ENCODE measurements at places on chromosomes 11 and 22.

- no peak for DNase-seq
Observed at GRCh38 chr11:8333376-8333775, 69.7 kb upstream of the LMO1 start.

DNA sequence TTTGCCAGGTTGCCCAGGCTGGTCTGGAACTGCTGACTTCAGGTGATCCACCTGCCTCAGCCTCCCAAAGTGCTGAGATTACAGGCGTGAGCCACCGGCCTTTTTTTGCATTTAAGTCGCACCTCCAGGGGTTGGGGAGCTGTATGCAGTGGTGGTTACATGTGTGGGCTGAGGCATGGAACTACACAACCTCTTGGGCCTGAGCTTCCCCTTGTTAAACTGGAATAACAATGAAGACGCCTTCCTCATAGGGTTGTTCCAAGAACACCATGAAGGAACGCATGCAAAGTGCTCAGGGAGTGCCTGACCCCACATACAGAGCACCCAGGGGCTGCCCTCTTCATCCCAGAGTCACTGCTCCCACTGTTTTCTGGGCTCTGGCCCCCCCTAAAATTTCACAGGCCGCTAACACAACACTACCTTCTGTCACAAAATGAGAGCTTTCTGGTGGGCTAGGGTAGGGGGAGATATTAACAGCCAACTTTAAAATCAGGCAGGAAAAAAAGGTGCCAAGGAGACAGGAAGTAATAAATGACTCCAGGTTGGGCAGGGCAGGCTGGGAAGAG, 1.3 kb upstream of the FAM118A start:
- DNase-seq: no peak

DNA sequence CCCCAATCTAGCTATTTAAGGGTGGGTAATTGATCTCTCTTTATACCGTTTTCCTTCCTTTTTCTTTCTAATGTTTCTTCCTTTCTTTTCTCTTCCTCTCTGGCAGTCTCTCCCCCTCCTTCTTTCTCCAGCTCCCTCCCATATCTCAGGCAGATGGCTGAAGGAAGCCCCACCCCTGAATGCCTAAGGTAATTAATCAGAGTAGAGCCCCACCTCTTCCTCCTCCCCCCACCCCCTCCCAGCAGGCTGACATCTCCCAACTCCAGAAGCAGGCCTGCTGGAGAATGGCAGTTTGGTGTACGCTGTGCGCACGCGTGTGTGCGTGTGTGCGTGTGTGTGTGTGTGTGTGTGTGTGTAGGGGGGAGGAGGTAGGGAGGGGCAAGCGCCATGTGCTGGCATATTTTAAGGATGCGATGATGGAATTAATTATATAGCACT, 122.6 kb downstream of the APOL5 start:
- DNase-seq: peak; percentile 90

DNA sequence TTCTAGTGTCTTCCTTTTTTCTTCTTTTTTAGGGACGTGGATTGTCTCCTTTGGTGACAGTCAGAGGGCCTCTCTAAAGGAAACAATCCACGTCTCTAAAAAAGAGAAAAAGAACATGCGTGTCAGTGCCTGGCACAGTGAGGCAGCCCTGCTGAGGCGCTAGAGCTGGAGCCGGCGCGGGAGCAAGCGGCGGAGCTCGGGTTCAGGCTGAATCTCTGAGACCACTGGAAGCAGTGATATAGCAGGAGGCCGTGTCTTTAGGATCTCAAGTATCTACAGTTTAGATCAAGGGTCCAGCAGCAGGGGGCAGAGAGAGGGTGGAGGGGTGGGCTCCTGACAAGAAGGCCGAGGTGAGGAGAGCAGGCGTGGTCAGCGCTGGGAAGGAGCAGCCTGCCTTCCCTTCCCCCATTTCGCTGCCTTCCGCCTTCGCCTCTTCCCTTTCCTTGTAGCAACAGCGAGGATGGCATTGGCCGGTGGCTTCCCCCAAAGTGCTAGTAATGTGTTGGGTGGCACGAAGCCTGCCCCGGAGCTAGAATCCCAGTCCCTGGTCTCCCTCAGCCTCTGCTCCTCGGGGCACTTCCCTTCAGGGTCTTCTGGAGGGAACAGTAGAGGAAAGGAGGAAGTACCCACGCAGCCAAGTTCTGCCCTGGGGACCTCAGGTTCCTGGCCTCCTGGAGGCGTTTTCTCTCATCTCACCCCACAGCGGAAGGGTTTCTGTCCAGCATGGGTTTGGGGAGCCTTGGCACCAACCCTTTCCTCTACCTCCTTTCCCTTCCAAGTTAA, 28.2 kb upstream of the RAB1B start:
- DNase-seq: no peak

DNA sequence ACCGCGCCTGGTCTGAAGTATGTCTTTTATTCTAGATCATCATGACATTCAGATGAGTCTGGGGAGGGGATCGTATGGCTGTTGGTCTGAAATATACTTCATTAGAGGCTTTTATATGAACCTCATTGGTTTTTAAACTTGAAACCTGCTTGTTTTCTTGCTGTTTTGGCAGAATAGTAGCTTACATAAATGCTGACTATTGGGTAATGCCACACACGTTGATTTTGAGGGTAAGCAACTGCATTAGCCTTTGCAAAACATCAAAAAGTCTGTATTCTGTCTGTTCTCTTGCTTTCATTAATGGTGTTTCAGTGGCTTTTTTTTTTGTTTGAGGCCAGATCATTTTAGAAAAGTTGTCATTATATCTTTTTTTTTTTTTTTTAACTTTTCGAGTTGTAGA, 14.2 kb downstream of the PPME1 start:
- no peak for DNase-seq

GRCh38 chr11:94581926-94582325, 14.8 kb downstream of the PIWIL4 start:
- DNase-seq: no peak

- no peak for DNase-seq
Observed at GRCh38 chr11:119340335-119341221, at the start of gene C1QTNF5. TSS of gene C1QTNF5 (minus strand) at chr11:119340883. CDS start at chr11:119340397, 486 bp downstream.

DNA sequence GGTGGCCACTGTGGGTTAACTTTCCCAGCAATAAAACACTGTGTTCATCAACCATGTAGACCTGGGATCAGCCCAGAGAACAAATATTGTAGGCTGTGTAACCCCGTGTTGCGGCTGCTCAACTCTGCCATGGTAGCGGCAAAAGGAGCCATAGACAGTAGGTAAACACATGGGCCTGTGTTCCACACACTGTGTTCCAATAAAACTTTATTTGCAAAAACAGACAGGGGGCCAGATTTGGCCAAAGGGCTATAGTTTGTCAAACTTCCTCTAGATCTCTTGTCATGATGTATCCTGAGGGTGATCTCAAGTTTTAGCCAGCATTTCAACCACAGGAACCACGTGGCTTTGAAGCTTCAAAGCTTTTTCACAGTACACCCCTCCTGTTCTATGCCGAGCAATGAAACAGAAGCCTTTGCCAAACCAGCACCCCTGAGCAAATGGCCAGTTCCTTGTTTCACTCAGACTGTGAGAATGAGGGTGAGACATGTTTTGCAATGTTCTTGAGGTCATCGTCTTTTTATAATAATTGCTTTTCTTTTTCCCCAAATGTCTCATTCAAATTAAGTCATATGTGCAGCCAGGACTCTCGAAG, 49.9 kb upstream of the FADD start:
- DNase-seq: no peak

DNA sequence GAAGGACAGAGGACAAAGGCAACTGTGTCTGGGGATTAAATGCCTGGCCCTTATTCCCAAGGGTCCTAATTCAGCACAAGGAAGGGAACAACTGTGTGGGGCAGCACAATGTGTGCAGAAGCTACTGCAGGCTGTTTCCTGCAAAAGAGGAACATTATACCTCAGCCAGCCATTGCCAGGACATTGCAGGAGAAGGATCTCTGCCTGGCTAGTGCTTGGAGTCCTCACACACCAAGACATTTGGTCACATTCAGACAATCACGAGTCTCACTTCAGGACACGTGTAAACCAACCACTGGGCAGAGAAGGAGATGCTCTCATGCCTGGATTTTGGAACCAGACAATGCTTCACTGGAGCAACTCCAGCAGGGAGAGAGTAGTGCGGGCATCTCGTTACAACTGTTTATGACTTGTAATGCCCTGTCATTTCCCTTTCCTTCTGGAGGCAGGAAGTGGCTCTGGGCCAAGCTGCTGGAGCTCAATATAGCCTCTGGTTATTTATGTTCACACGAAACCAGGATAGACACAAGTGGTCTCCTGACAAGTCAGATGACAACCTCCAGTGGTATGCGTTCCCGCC, 23.9 kb upstream of the ZC3H12C start:
- DNase-seq: no peak

DNA sequence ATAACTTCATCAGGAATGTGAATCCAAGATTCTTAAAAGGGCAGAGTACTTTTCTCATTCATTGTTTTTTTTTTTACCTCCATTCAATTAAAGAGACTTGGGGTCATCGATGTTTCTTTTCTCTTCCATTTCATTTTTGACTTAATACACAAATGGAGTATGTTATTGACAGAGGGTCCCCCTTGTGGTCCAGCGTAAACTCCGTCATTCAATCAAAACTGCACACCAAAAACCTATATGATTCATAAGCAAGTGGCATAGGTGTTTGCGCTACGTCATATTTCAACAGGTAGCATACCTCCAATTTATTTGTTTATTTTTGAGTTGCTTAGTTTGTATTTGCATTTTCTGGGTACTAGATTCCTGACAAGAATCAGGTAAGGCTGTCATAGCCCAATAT, 12.7 kb upstream of the FOLH1 start:
- no peak for DNase-seq

GRCh38 chr11:68929135-68929534, 25.4 kb downstream of the IGHMBP2 start:
- DNase-seq: no peak

GRCh38 chr11:108115500-108116140, 5.7 kb upstream of the ACAT1 start:
- DNase-seq: peak; percentile 23

DNA sequence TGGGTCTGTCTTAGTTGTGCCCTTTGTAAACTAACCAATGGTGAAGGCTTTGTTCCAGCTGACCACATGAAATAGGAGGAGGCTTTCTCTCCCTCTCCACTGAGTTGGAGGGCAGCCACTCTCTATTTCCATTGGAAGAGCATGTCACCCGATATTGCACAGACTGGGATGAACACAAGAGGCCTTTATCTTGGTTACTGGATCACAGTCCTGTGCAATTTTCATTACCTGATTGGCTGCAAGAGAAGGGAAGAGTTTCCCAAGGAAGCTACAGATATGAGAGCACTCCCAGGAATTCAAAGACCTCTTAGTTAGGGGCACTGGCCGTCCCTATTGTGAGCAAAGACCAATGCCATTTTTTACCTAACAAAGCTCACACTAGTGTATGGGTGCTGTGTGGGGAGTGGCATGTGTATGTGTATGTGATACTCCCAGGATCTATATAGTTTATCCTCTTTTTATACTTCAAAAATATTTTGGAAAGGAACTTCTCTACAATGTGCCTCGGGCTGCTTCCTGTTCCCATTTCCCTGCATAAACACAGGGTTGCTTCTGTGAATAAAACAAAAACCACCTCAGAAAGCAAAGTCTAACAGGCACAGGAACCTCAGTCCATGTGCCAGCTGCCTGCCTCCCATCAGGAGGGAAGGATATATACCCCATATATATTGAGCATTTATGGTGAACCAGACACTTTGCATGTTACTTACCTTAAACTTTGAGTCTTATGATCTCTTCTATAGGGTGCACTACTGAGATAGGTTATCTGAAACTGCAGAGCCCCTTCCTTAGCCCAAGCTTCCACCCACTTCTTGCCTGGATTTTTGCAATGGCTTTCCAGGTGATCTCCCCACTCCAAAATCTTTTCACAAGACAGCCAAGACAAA, 126.5 kb downstream of the RASSF10 start:
- peak; percentile 59 for DNase-seq

DNA sequence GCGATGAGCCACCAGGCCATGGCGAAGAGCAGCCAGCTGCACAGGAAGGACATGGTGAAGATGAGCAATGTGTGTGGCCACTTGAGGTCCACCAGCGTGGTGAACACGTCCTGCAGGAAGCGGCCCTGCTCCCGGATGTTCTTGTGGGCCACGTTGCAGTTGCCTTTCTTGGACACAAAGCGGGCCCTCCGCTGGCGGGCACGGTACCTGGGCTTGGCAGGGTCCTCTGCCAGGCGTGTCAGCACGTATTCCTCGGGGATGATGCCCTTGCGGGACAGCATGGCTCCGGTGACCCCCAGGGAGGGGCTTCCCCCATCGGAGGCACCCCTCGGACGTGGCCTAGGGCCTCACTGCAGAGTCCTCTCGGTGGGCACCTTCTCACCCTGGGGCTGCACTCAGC, 648 bp downstream of the KCNJ11 start:
- DNase-seq: no peak

DNA sequence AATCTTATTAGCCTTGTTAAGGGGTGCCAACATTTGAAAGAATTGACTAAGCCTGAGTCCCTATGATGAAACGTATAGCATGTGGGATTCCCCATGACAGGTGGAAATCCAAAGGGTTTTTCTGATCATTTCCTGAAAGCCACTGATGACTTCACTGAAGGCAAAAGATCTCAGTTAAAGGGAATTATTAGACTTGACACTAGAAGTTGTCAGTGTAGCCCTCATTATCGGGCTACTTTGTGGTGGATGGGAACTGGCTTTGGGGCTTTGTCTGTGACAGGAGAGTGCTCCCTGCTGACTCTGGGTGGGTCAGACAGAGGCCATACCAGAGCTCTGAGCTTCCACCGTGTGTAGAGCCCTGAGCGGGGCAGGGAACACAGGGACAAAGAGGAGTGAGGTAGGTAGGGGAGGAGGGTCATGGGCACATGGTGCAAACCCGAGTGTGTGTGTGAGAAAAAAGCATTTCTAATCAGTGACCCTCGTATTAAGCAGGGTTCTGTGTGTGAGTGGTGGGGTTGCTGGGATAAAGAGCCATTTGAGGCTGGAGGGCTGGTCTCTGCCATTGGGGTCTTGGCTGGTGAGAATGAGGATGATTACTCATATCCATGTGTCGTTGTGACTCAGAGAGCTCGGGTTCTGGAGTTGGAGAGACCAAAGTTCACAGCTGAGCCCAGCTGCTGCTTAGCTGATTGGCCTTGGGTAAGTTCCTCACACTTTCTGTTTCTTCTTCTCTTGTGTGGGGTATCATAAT, 101.1 kb downstream of the GRIK4 start:
- DNase-seq: no peak

GRCh38 chr11:112619106-112619505, 342.1 kb upstream of the NCAM1 start:
- DNase-seq: no peak

GRCh38 chr11:115506954-115507675, 2.9 kb upstream of the CADM1 start:
- DNase-seq: no peak

DNA sequence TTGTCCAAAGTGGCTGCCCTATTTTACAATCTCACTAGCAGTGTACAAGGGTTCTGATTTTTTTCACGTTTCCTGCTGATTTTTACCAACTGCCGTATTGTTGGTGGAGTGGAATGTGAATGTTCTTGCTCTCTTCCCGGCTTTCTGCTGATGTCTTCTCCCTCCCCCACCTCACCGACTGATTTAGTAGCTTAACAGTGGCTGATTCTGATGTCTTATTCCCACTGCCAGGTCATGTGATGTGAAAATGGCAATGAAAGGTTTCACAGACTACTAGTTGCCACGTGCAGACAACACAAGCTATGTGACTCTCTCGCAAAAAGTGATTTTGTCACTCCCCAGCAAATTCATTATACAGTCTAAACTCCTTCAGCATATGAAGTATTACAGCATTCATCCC, 17.3 kb upstream of the NEU3 start:
- DNase-seq: no peak

GRCh38 chr11:82981852-82982251, 80.3 kb downstream of the DDIAS start:
- DNase-seq: no peak

GRCh38 chr11:87134524-87135106, 96.9 kb downstream of the TMEM135 start:
- DNase-seq: no peak

Data from left renal cortex interstitium (tissue), 4 donors.